ENCODE measurements at places on chromosomes 7 and 10.

- DNase-seq: peak; percentile 75
Measured at GRCh38 chr10:126663328-126663727, 7.2 kb downstream of the C10orf90 start.

- DNase-seq: no peak
Measured at GRCh38 chr10:100738055-100738827, 7.1 kb upstream of the PAX2 start.

- no peak for DNase-seq
Measured at GRCh38 chr7:29019896-29020295, 61.8 kb upstream of the TRIL start.

GRCh38 chr7:29552392-29552791, 11.2 kb upstream of the PRR15 start:
- no peak for DNase-seq

GRCh38 chr10:127414024-127414423, 135.1 kb upstream of the NPS start:
- DNase-seq: no peak

- DNase-seq: no peak
Measured at GRCh38 chr7:130142654-130143333, 62.4 kb downstream of the TMEM209 start.

DNA sequence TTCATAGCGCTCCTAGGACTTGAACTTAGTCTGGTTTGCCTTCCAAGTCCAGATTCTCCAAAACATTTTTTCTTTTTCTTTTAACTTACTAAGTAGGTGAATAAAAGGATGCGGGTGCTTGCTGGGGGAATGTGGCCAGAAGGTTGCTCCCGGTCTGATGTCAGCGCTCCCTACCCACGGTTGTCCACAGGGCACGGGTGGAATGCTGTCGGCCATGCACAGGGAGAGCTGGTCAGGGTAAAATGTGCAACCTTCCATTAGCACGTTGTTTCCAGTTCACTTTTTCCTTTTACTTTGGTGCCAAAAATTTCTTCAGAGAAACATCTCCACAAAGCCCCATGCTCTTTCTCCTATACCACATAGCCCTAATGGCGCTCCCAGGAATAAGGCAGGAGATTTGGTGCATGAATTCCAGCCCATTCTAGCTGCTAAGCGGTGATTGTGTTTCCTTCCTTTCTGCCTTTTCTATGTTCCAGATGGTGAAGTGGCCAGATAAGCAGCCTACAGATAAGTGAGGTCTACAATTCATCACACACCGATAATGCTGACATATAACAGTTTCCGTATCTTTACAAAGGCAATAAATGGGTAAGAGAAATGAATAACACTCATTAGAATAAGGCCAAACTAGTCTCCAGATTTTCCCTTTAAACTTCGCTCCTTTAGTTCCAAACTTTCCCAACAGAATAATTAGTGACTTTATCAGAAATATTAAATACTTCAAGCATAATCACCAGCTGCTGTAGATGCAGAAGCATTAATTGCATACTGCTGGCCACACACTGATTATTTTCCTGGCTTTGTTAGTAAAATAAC, 138.3 kb upstream of the FGFR2 start:
- no peak for DNase-seq

- DNase-seq: no peak
Measured at GRCh38 chr10:97517778-97518300, 19.1 kb downstream of the UBTD1 start.

DNA sequence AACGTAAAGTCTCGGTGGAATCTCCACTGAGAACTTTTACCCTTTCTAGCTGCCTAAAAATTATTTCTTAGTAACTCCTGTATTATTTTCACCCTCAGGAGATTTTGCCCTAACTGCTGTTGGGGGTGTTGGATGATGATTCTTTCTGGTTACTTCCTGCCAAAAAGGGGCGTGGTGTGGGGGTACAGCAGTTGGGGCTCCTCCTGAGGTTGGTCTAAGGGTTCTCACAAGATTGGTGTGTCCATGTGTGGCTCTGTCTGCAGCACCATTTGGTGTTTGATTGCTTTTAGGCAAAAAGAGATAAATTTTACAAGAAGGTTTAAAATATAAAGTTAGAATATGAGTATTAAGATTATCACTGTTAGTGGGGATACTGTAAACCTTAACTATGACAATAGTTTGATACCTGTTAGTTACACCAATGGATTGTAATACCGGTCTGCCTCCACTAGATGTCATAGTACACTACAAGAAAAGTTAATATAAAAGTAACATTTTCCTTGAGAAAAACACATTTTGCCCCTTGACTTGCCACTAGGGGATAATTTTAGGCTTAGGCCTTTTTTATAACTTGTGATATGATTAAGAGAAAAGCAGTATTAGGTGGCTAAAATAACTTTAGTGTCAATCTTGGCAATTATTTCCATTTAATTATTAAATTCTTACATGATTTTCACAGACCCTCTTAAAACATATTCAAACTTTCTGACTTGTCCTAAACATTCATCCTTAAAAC, 928.7 kb downstream of the IPMK start:
- DNase-seq: no peak

DNA sequence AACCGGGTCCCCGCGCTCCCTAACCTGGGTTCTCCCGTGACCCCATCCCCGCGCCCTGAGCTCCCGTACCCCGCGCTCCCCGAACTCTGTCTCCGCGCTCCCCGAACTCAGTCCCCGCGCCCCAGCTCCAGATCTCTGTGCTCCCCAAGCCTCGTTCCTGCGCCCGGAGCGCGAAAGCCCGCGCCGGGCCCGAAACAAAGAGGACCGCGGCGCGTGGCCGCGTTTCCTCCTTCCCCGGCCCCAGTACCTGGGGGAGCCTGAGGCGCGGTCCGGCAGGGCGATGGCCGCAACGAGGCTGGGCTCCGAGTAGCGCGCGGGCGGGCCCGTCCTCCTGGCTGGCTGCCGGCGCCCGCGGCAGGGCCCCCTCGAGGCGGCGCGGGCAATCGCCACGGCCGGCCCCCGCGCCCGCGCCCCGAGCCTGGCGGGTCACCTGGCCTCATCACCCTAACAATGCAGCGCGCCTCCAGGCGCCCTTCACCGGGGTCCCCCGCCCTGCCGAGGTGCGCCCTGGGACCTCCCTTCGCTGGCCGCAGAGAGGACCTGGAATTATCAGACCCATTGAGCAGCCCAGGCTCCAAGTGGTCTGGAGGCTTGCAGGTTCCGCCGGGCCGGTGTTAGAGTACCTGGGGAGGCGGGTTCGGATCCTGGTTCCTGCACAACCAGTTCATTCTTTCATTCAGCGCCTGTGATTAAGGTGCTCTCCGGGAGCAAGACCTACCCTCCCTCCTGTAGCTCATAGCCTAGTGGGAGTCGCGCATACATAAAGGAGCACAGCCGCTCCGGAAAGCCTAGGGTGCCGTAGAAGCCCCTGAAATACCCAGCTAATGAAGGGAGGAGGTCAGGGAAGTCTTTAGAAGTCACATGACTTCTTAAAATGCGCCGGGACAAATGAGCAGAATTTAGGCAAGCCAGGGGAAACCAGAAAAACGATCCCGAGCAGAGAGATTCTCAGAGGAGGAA, at the start of gene TNS3:
Gene TNS3, minus strand, starts transcription at position 308 of the 960 bp plus-strand sequence. CDS start 142,475 bp downstream, outside the sequence.
- DNase-seq: peak; percentile 81

- no peak for DNase-seq
Measured at GRCh38 chr7:132349075-132349474, 227.2 kb downstream of the PLXNA4 start.

GRCh38 chr10:78349911-78350663, 316.4 kb downstream of the RPS24 start:
- DNase-seq: peak; percentile 26

DNA sequence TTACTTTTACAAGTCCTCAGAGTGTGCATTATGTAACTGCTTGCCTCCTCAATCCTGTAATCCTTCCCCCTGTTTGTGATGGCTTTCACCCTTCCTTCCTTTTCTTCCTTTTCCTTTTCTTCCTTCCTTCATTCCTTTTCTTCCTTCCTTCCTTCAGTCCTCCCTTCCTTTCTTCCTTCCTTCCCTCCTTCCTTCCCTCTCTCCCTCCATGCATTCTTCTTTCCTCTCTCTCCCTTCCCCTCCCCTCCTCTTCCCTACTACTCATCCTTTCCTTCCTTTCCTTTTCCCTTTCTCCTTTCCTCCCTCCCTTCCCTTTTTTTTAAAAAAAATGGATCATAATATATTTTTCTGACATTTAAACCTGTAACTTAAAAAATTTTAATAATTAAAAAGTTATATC, 22.2 kb upstream of the ABCA13 start:
- no peak for DNase-seq

Data from left forelimb (tissue), 1 donor.